Activated naive CD4-positive, alpha-beta T cell (primary cell): ENCODE measurements at places on chromosomes 2 and 18.

GRCh38 chr2:161415987-161416707, at the start of gene TBR1:
Gene TBR1 (plus strand): TSS chr2:161416297. CDS start chr2:161416411, 114 bp downstream.
- DNase-seq, result no peak

DNA sequence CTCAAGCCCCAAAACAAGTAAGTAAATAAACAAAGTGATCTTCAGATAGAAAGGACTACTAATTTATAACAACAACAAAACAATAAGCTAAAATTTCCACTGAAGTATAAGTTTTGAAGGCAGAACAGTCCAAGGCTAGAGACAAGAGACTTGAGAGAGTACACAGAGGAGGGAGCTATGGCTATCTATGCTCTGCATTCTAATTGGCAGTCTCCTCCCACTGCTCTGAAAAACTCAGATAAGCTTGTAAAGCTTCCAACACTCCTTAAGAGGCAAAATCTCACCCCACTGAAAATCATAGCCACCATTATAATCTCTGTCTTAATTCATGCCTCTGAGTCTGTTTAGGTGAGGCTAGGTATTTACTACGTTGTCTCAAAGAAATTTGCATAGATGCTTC, 714.6 kb upstream of the LRATD1 start:
- DNase-seq, result no peak

GRCh38 chr2:4144731-4145130, 441.4 kb downstream of the DCDC2C start:
- DNase-seq, result no peak

- DNase-seq, result peak; percentile 48
Measured at GRCh38 chr2:207165121-207166038, at the start of gene KLF7. Gene KLF7 (minus strand): TSS chr2:207165948. CDS start chr2:207165568, 380 bp downstream.

- DNase-seq, result no peak
Measured at GRCh38 chr2:69828938-69829255, 563 bp upstream of the GMCL1 start.

GRCh38 chr2:100584816-100585215, 22.0 kb downstream of the PDCL3 start:
- no peak for DNase-seq

DNA sequence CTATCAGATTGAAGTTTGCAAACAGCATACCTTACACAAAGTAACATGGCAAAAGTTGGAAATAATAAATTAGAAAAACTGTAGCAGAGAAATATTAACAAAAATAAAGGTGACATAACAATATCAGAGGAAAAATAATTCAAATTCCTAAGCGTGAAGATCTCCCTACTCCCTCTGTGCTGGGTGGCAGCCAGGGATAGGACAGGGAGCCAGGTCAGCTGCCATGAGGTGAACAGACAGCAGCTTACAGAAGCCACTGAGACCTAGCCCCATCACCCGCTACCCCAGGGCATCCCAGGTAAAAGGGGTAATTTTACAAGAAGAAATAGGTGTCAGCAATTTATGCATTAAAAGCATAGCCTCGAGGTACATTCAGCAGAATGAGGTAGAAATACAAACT, 423.8 kb upstream of the HS6ST1 start:
- DNase-seq, result no peak

- DNase-seq, result no peak
Measured at GRCh38 chr2:12347066-12347493, 369.7 kb upstream of the TRIB2 start.

- DNase-seq, result no peak
Measured at GRCh38 chr18:79483971-79484491, 88.3 kb downstream of the NFATC1 start.

- no peak for DNase-seq
Measured at GRCh38 chr2:173432049-173432754, 77.5 kb downstream of the CDCA7 start.

DNA sequence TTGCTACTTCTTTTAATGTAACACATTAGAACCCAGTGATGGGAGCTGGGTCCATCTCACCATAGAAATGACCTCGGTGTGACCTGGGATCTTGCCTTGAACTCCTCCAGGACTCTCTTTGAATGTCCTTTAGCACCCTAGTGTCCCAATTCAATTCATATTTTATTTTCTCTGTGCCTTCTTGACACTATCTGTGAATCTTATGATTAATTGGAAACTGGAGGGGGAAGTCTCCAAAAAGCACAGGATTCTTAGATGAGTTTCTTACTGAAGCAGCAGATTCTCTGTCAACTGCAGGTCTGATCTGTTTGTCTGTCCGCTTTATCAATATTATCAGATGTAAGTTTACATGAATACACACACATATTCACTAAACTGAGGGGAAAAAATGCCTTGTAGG, 470 bp downstream of the DHRS9 start:
- DNase-seq, result no peak

- no peak for DNase-seq
Measured at GRCh38 chr2:15354596-15355366, 206.4 kb downstream of the NBAS start.

- DNase-seq, result no peak
Measured at GRCh38 chr2:70450641-70451250, 102.9 kb downstream of the TGFA start.

GRCh38 chr2:39618736-39619135, 47.0 kb upstream of the TMEM178A start:
- no peak for DNase-seq

DNA sequence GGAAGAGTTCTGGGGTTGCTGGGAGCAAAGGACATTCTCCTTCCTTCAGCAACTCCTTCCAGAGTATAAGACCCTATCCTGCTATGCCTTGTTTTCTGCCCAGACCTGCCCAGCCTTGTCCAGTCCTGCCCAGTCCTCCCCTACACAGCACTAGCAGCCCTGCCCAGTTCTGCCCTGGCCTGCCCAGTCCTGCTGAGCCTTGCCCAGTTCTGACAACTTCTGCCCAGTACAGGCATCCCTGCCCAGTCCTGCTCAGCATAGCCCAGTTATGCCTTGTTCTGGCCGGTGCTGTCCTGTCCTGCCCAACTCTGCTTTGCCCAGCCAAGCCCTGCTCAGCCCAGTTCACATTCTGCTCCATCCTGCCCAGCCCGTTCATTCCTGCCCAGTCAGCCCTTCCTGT, 44.9 kb upstream of the ALK start:
- no peak for DNase-seq

DNA sequence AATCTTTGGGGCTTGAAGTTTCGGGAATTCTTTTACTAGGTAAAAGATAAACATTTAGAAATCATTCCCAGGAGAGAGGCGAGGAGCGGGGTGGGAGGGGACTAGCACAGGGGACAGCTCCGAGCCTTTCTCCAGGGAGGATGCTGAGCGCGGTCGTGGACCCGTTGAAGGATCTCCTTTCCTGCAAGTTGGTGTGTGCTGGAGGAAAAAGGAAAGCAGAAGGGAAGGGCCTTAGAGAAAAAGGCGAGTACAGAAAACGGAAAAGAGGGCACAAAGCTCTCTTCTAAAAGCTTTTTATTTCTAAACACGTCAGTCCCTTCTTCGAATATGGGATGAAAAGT, 640 bp downstream of the SLC39A6 start:
- no peak for DNase-seq

GRCh38 chr2:215465256-215465655, 29.4 kb upstream of the FN1 start:
- no peak for DNase-seq

DNA sequence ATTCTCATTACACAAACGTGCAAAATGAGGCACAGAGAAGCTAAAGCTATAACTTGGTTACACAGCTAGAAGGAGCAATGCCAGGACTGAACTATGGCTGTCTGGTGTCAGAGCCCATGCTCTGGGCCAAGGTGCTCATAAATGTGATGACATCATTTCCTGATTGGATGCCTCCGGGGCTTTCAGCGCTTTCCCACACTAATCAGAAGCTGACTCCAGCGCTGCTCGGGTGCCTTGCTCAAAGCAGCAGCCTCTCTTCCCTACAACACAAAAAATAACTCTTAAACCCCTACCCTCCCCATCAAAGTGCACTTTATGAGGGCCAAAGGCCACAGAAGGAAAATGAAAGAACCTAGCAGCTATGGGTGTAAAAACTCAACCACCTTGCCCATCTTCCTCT, 90.7 kb downstream of the STK39 start:
- no peak for DNase-seq

DNA sequence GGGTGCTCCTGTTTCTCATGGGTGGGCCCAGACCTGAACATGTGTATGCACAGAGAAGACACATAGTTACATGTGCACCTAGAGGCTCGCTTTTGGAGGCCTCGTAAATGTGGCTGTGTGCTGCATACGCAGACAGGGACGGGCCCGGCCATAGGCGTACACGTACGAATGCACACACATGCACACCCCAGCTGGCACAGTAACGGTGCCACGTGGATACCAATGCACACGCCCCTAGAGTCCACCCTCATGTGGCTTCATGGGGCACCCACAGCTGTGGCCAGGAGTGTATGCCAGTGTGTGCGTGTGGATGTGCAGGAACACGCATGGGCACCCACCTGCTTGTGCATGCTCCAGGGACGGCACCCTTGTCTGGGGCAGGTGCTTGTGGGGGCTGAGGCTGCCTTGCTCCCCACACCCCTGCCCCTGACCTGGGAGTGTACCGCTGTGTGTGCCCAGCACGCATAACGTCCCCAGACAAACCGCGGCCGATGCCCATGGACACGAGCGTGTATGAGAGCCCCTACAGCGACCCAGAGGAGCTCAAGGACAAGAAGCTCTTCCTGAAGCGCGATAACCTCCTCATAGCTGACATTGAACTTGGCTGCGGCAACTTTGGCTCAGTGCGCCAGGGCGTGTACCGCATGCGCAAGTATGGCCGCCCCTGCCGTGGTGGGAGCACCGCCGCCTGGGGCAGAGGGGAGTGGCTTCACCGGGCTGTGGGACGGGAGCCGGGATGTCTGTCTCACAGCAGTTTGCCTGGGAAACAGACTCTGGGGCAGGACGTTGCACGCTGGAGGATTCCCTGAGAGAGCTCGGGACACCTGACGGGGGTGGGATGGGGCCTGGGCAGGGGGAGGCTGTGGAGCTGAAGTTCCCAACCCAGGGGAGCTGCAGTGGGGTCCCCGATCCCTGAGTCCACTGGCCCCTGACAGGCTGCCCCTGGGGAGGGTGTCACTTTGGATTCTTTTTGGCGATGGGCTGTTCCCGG, 21.0 kb downstream of the ZAP70 start:
- DNase-seq, result no peak

GRCh38 chr2:113980946-113981345, 91.1 kb downstream of the ACTR3 start:
- no peak for DNase-seq

DNA sequence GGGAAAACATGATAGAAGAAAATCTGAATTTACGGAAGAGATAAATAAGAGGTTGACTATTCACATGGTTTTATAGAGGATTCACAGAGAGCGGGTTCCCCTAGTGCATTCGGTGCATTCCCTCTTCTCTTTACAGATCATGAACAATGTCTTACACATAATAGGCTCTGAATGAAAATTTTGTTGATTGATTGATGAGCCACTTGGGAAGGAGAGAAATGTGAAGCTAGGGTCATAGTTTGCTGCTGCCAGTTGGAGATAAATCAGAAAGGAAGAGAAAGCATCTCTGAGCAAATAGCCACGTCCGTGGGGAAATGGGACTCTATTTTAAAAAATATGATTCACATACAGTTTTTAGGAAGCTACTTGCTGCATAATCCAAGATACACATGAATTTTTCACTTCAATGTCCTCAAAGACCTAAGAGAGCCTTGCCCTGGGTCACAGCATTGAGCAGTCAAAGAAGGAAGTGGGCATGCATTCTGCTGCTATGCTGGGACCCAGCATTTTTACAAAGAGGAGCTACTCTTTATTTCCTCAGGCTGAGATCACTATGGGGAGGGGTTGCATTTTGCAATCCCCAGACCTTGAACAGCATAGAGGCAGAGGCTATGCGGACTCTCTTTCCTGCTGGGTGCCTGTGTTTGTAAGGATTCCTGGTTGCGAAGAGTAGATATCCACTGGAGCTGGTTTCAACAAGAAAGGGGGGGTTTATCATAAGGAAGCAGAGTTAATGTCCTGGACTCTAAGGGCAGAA, 395.3 kb downstream of the TSN start:
- no peak for DNase-seq

DNA sequence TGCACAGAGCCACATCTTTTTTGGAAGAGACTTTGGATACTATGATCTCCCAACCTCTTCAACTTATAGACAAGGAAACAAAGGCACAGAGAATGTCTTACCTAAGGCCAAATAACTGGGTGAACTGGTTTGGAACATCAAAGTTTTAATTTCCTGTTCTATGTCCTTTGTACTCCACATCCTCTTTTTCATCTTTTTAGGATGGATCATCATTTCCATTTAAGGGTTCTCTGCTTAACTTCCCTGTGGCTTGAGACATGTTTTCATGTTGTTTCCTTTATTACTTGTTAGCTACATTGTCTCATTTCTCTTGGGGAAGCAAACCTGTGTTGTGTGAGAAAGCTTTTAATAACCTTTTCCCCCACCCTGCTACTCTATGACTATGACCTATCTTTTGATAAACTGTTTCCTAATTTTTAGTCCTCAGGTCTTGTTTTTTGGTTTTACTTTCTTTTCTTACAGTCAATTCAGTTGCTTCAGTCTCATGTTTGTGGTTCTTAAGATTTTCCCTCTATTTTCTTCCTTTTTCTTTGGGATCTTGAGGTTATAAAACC, 22.5 kb upstream of the RMND5A start:
- no peak for DNase-seq

DNA sequence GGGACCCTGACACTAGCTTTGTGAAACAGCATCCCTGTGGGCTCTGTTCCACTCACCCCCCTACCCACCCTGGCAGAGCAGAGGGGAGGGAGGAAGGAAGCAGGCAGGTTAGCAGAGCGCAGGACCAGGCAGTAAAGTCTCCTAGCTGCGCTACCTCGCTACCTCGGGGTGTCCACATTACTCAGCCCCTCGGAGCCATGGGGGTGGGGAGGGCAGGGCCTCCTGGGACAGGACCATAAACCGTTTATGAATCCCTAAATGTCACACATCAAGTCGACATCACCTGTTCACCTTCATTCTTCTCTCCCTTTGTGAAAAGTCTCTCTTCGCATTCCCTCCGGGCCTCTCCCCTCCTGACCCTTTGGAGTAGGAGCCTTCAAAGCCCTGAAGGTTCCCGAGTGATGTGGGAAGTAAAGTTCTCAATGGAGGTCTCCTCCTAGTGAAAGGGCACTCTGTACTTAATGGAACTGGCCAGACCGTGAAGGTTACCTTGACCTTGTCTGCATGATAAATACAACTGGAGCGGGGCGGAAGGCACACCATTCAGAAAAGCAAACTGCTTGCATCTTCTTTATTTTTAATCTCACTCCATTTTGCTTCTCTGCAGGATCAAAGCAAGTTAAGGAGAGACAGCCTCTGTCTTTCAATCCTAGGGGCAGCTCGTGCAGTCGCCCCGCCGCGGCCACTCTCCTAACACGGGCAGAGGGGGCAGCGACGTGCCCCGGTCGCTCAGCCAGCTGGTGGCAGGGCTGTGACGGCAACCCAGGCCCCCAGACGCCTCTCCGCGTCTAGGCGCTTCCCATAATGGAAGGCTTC, 23.7 kb upstream of the SMAD7 start:
- no peak for DNase-seq

GRCh38 chr2:233480490-233481202, 85.9 kb downstream of the USP40 start:
- DNase-seq, result no peak

- DNase-seq, result no peak
Measured at GRCh38 chr18:60508108-60508507, 135.5 kb upstream of the MC4R start.
